Renal cortex interstitium (tissue), 15 donors: ENCODE measurements at places on chromosomes 3 and 15.

DNA sequence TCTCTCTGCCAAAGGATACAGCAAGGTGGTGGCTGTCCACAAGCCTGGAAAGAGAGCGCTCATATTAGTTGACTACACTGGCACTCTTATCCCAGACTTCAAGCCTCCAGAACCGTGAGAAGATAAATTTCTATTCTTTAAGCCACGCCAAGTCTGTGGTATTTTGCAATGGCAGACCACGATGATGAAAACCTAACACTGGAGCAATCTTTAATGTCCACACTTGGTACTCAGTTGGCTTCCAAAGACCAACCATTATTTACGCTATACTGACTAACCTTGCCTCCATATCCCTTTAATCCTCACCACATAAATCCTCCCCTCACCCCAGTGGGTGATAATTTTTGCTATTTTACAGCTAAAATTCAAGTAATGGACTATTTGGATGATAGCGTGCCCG is 16.9 kb upstream of the LACTB start:
- DNase-seq: no peak

DNA sequence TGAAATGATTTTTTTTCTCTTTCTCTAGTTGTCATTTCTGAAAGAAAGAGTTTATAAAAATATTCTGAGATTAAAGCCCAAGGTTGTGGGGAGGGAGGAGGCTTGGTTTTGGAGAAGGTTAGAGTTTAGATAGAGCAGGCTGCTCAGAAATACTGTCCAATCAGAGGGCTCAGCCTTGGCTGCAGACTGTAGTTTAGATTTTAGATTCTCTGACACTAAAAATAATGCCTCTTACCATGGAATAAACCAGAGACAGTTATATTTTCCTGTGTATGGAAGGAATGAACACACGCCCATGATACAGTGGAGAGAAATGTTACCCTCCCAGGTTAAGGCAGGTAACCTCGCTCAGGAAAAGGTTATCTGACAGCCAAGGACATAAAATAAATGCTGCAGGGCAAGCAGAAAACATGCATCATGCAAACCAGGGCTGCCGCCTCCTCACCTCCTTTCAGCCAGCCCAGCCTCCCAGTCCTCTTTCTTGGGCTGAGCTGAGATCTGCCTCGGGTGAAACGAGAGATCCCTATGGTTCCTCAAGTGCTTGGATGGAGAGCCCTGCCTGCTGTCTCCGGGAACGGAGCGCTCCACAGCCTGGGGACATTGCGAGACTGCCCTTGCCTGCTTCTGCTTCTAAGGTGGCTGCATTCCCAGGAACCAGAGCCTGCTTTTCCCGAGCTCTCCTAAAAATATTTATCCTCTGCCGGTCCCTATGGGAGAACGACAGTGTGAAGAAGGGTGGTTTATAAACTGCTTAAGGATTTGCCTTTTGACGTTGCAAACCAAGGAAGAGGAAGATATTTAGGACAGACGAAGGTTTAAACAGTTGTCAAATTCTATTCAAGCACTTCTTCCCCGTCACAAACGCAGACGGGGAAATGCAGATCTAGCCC is 848 bp downstream of the NCEH1 start:
- DNase-seq: peak; percentile 30

- no peak for DNase-seq
Measured at GRCh38 chr3:76011121-76011520, 225.8 kb upstream of the ZNF717 start.

DNA sequence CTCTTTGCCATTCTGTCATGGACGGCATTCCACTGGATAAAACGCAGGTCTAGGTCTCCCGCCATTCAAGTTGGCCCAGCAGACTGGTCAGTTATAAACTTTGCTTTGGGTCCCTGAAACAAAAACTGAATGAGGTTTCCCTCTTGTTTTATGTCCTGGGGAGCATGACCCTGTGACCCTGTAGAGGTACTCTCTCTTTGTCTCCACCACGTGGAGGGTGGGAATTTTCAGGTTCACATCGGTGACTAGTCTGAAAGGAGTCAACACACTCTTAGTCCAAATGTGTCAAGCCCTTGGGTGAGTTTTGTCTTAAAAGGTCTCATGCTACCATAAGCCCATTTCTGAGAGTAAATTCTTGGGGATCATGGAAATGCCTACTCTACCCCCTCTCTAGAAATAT is 139.9 kb downstream of the PLCH1 start:
- no peak for DNase-seq

DNA sequence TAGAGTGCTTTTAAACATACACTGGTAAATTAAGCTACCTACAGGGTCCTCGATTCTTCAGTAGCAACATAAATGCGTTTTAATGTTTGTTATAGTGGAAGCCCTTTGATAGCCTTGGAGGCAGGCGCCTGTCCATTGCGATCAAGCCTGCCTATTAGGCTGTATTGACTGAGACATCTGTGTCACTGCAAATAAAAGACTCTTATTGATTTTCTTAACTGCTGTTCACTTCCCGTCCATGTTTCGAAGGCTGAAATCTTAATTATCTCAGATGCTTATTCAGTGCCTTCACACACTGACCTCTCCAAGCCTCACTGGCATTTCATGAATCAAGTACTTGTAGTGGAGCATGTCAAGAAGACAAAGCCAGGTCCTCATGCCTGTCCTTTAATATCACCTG is 51.1 kb downstream of the MAP2K5 start:
- DNase-seq: no peak
